Left forelimb (tissue), 1 donor: ENCODE measurements at places on chromosomes 1 and 21.

GRCh38 chr1:109112056-109112651, 1.8 kb upstream of the ELAPOR1 start:
- DNase-seq, result no peak

GRCh38 chr1:230919207-230919606, 50.9 kb upstream of the C1orf198 start:
- DNase-seq, result no peak

DNA sequence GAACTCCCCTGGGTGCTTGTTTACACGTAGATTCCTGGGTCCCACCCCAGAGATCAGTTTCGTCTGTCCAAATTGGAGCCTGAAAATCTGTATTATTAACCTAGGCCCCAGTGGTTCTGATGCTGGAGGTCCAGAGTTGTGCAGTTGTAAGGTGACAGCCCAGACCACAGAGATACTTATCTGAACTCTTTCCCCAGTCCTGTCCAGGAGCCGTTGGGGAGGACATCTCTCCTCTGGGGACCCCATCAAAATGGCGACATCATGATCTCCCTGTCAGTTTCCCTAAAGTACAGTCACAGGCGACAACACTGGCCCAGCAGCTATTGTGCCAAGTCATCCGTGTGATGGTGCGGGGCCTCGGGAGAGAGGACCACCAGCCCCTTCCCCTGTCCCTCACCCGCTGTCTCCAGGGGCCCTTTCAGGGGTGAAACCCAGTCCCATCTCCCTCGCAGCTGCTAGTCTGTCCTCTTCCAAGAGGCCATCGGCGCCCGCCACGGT, 749 bp upstream of the EFHD2 start:
- no peak for DNase-seq

DNA sequence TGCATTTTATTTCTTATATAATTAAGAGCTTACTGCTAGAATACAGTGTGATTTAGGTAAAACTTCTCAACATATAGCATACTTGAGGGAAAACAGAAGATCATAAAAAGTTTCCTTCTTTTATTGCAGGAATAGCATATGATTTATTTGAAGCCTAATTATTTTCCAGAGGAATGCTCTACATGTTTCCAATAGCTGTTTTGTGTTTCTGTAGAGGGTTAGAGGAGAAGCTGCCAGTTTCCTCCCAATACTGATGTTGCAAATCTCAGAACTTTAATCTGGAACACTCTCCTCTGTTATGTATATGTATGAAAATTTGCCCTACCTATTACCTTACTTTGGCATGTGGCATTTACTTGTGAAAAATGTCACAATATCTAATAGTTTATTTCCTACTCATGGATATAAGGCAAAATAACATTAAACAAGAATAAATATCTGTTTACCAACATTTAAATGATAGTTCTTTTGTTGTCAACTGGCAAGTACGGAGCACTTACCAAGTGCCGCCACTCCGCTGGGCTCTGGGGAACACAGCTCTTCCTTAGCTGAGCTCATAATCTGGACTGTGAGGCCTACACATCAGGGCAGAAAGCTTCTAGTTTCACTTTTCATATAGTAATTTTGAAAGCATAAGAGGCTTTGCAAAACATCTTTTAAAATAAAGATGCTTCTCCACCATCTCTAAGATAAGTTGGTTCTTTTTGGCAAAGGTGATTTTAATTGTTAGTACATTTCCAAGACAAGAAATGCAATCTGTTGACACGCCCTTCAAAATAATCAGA, 239.8 kb upstream of the C1orf105 start:
- no peak for DNase-seq

DNA sequence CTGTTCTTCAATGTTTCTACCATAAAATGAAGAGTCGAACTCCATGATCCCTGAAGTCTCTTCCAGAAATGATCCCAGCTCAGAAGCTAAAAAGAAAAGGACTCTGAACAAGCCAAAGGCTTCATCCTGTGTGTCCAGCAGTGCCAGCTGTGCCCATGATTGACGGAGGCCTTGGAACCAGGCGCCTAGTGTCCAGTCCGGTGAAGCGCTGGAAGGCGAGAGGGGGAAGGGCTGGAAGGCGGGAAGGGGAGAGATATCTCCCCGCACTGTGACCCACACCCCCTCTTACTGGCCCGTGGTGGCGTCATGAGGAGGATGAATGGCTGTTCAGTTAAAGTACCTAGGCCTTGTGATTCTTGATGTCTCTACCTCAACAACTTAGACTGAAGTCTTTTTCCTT, 10.4 kb upstream of the PLEKHA6 start:
- DNase-seq, result no peak

DNA sequence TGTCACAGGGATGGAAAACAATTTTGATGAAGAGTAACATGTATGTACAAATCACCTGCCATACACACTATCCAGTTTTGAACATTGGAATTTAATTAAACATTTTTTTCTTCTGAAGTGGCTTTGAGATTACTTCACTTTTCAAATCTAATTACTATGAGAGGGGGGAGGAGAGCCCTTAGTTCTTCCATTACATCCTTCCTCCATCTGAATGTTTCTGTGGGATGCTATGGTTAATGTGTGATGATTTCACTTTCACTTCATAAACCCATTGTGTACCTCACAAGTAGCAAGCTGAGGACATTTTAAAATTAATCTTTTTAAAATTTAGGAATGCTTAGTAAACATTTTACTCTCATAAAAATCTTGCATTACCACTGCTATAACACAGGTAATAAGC, 156.9 kb downstream of the RUNX1 start:
- no peak for DNase-seq
